ENCODE measurements at places on chromosomes 11 and 22.

- no peak for DNase-seq
Measured at GRCh38 chr11:119699227-119699626, 29.8 kb downstream of the NECTIN1 start.

- no peak for DNase-seq
Measured at GRCh38 chr11:10376061-10376460, 71.2 kb downstream of the ADM start.

DNA sequence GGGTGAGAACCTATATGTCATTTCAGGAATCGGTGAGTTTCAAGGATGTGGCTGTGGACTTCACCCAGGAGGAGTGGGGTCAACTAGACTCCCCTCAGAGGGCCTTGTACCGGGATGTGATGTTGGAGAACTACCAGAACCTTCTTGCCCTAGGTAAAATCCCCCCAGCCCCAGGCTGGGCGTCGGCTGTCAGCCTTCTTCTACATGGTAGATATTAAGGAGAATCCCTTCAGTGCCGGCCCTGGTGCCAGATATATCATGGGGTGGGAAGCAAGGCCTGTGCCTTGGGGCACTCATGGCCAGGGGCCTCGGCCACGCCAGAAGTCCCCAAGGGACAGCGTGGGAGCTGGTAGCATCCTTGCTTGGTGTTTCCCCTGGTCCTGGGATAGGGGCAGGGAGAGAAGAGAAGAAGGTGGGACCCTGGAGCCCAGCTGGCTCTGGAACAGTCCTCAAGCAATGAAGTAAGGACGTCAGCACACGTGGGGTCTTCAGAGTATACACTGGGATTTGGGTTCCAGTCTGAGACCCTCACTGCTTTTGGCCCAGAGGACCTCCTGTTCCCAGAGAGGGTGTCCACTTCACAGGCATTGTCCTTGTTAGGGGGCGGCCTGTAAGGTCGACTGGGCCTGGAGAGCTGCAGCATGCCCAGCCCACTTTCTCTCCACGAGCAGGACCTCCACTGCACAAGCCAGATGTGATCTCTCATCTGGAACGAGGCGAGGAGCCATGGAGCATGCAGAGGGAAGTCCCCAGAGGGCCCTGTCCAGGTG, 6.8 kb downstream of the ZNF74 start:
- DNase-seq: no peak

DNA sequence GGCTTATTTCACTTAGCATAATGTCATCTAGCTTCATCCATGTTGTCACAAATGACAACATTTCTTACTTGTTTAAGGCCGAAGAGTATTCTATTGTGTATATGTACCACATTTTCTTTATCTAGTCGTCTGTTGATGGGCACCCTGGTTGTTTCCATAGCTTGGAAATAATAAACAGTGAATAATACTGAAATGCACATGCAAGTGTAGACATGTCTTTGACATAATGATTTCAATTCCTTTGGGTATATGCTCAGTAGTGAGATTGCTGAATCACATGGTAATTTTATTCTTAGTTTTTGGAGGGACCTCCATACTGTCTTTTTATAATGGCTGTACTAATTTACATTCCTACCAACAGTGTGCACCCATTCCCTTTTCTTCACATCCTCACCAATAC, 508.0 kb downstream of the NELL1 start:
- DNase-seq: no peak

DNA sequence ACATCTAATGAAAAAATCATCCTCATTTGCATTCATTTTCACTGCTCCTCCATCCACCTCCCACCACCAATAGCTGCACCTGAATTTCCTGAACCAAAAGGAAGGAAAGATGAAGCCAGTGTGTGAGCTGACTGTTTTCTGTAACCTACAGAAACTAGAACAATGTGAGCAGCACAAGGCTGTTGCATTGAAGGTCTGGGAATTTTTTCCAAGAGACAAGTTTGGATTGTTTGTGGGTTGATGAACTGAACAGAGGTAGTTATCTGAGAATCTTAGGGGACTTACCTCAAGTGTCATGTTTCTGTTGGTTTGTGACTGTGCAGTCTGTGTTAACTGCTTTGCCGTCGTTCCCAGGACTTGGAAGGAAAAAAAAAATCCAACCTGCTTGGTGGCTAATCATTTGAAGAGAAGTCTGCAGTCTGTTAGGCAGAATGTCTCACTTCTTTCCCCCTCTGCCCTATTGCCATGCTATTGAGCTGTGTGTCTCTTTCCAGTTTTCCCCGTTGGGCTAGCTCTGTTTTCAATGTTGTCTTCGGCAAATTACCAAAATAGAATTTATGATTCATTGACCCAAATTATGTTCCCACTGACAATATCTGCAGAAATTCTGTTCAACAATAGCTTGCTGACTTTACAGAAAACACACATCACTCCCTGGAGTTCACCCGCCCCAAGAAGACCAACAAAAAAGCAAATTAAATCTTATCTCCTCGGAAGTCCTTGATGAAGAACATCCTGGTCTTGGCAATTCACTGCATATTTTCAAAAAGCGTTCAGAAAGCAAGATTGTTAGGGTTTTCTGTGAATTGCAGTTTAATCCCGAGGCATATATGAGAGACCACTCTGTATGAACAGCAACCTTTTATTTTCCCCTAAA, 76.0 kb downstream of the SC5D start:
- DNase-seq: no peak

DNA sequence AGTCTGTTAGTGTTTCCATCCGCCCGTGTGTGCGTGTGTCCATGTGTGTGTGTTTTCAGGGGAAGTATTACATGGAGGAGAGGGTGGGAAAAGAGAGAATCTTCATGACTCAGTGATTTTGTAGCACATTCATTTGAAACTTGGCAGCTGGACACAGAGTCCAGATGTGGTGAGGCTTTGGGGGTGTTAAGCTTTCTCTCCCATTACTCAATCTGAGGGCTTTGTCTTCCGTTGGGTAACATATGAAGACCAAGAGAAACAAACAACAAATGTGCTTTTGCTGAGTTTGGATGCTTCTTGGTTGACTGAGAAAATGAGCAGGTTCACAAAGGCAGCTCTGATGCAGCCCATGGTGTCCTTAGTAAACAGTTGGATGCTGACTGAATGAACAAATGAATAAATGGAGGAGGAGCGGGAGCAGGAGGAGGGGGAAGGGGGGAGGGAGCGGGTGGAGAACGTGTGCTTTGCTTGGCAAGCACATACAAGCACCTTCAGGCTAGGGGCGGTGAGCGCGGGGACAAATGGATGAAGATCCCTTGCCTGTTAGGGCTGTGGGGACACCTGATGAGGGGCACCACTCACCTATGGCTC, 104.3 kb downstream of the ST3GAL4 start:
- no peak for DNase-seq

- DNase-seq: peak; percentile 71
Measured at GRCh38 chr11:134275534-134276395, at the start of gene GLB1L3. TSS of gene GLB1L3 (plus strand) at chr11:134276379. CDS start at chr11:134276741, 362 bp downstream.

DNA sequence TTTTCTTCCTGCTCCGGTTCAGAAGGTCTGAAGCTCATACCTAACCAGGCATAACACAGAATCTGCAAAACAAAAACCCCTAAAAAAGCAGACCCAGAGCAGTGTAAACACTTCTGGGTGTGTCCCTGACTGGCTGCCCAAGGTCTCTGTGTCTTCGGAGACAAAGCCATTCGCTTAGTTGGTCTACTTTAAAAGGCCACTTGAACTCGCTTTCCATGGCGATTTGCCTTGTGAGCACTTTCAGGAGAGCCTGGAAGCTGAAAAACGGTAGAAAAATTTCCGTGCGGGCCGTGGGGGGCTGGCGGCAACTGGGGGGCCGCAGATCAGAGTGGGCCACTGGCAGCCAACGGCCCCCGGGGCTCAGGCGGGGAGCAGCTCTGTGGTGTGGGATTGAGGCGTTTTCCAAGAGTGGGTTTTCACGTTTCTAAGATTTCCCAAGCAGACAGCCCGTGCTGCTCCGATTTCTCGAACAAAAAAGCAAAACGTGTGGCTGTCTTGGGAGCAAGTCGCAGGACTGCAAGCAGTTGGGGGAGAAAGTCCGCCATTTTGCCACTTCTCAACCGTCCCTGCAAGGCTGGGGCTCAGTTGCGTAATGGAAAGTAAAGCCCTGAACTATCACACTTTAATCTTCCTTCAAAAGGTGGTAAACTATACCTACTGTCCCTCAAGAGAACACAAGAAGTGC, 661 bp upstream of the MALAT1 start:
- DNase-seq: peak; percentile 64

DNA sequence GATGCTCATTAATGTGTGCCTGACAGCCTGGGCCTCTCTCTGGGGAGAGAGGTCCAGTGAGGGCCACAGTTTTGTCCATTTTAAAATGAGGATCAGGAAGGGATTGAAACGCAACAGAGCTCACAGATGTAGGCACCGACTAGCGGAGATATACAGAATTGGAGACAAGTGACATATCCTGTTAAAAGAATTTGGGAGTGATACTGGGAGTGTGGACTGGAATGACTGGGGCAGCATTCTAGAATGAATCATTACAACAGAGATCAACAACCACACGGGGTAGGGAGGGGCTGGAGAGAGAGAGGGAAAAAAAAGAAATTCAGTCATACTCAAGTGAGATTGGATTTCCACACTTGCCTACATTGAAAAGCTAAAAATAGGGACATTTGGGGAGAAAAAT, 2.5 kb upstream of the NCAM1 start:
- DNase-seq: no peak

DNA sequence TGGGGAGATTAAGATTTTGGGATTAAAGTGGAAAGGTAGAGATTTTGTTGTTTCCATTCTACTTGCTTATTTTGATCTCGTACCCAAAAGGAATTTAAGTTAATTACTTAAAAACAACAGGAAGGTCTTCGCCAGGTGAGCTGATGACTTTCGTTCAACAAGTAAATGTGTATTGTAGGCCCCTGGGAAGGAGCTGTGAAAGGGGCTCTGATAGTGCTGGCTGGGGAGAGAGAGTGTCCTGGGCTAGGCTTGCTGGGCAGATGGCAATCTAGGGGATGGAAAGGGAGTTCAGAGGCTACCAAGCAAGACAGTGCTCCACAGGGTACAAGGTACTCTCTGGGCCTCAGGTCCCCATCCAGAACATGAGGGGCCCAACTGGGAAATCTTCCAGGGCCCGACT, 189.4 kb downstream of the CEP164 start:
- DNase-seq: no peak

- DNase-seq: no peak
Measured at GRCh38 chr11:36356201-36356600, 60.1 kb downstream of the PRR5L start.

DNA sequence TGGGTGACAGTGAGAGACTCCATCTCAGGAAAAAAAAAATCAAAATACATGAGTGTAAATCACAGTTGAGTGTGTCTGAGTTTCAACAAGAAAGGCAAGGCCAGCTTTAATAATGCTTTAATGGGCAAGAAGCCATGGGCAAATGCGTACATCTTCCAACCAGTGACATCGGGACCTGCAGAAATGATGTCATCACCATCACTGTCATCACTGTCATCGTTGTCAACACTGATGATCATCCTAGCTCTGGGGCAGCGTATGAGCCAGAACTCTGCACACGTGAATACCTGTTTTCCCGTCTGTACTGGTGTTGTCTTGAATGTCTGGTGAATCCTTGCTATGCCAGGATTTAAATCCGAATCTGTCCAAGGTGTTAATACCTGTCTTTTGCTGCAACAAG, 712.5 kb downstream of the BRD1 start:
- DNase-seq: no peak

GRCh38 chr11:61910187-61911127, 6.9 kb downstream of the RAB3IL1 start:
- no peak for DNase-seq

GRCh38 chr22:31173386-31174145, 13.6 kb downstream of the RNF185 start:
- no peak for DNase-seq

GRCh38 chr11:12941671-12942070, 67.4 kb upstream of the RASSF10 start:
- DNase-seq: no peak

- no peak for DNase-seq
Measured at GRCh38 chr22:42907404-42908373, 50.6 kb upstream of the ARFGAP3 start.

DNA sequence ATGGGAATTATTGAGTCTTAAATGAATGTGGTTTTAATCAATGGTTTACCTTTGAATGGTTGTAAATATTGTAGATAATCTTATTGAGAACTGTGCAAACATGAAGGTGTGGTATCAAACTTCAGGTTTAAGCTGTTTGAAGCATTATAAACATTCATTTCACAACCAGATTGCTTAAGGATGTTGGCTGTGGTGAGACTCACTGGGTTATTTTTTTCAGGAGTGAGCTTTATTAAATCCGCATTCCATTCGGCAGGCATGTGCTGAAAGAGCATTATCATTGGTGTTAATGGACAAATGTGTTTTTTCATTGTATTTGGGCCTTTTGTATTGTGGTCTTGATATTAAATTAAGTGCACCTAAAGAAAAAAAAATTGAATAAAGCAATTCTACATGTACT, 9.7 kb downstream of the MMP3 start:
- no peak for DNase-seq

GRCh38 chr22:50008151-50009040, 4.2 kb downstream of the IL17REL start:
- DNase-seq: no peak

DNA sequence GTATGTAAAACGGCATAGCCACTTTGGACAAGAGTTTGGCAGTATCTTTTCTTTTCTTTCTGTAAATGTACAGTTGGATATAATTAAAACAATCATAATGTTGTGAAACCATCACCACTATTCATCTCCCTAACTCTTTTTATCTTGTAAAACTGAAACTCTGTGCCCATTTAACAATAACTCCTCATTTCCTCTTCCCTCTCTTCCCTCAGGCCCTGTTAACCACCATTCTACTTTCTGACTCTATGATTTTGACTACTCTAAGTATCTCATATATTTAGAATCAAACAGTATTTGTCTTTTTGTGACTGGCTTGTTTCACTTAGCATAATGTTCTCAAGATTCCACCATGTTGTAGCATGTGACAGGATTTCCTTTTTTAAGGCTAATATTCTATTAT, 10.2 kb downstream of the SCUBE2 start:
- no peak for DNase-seq

- no peak for DNase-seq
Measured at GRCh38 chr11:6626971-6627761, 7.9 kb upstream of the TPP1 start.

DNA sequence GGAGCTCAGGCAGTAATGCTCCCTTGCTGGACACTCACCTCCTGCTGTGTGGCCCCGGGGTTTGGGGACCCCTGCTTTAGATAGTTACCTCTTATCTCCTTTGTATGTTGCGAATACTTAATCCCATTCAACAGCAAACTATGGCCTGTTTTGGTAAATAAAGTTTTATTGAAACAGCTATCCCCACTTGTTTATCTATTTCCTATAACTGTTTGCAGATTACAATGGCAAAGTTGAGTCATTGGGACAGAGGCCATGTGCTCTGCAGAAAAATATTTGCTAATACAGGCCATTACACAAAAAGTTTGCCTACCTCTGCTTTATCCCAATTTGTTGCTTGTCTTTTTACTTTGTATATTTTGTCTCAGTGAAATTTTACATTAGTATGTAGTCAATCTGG, 68.4 kb downstream of the CACNA1I start:
- DNase-seq: no peak

DNA sequence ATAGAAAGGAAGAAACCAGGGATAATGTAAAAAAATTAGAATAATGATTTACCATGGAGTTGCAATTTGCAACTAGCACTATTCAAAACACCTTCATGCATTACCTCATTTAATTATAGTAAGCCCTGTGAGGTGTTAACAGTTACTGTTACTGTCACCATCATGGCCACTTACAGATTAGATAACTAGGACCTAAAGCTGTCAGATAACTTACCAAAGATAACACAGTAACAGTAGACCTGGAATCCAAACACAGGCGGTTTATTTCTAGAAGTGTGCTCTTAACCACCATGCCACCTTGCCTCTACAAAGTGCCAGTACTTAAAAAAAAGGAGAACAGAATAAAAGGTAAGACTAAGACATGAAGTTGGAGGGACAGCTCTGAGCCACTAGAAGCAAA, 11.1 kb upstream of the LARGE1 start:
- DNase-seq: no peak

- DNase-seq: peak; percentile 11
Measured at GRCh38 chr22:20803696-20804324, 29.9 kb downstream of the SERPIND1 start.

Measured in CD4-positive, alpha-beta T cell treated with Interleukin-6 at 100 ng/mL for 8 hours (primary cell).